Hematopoietic multipotent progenitor cell treated with erythropoietin and hydrocortisone succinate and interleukin-3 and kit ligand, for 17 days (in vitro differentiated cells): ENCODE measurements at places on chromosomes 7 and 10.

DNA sequence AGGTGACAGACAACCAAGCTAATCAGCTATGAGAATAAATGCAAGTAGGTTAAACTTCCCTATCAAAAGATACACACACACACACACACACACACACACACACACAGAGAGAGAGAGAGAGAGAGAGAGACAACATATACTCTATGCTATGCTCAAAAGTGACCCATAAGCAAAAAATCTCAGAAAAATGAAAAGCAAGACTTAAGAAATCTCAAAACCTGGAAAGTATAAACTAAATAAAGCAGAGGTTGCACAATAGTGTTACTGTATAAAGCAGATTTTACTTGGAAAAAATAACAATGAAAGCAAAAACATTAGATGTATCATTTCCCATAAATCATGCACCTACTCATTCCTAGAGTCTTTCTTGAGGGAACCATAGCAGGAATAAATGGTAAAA is 221.5 kb downstream of the INHBA start:
- no peak for DNase-seq

DNA sequence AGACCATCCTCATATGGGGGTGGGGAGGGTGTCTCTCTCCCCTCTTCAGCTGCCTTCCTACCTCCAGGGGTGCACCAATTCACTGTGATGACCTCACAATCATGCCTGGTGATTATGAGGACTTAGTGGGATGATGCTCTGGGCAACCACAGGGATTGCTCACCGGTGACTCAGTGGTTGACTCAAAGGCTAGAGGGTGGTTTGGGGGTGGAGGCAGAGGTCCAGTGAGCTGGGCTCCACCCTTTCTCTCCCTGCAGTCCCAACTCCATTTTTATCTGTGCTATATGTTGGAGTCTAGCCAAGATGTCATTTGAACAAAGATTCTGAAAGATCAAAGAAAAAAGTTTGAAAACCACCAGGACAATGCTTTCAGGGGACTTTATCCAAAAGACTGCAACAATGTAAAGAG is 286.9 kb downstream of the KCNMA1 start:
- DNase-seq: no peak

- DNase-seq: no peak
Measured at GRCh38 chr7:106282852-106283251, 1.9 kb downstream of the NAMPT start.

DNA sequence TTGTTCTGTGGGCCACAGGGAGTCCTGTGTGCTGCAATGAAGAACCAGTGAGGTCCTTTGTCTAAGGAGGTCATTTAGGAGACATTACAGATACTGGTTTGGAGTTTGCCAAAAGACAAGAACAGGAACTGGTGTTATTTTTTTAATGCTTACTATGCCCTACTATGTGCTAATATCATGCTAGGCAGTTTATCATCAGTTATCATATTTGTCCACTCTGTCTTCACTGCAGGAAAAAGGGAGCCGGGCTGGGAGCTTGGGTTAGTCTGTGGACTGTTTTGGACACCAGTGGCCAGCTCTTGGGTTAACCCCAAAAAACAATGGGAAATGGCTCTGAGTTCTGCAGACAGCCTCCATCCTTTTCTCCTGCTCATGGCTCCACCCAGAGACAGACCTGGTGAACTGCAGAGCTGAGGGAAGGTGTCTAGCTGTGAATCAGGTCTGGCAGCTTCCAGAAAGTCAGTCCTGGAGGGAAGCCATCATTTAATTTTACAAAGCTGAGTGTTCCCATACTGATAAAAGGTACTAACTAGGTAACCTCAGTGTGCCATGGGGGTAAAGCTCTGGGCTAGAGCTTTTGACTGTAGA is 101.2 kb upstream of the ZNF746 start:
- DNase-seq: peak; percentile 15

GRCh38 chr7:131325179-131325840 is 2.4 kb upstream of the MKLN1 start:
- peak; percentile 68 for DNase-seq

GRCh38 chr7:101614098-101614938 is 14.8 kb downstream of the MYL10 start:
- DNase-seq: no peak

DNA sequence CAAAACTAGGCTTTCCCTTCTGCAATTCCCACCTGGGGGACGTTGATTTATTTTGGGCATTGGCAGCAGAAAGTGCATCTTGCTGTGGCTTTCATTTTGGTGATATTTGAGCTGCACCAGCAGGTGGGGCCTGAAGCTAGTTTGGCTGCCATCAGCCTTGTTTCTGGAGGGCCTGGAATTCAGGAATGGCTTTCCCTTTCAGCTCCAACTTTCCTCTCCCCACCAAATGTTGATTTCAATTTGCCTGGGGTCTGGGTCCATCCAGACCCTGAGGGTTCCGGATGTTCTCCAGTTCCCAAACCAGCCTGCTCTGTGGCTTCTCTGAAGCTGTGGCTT is 640.4 kb downstream of the TYW1 start:
- no peak for DNase-seq

- DNase-seq: peak; percentile 44
Measured at GRCh38 chr10:22710139-22710745, 4.1 kb downstream of the PIP4K2A start.

DNA sequence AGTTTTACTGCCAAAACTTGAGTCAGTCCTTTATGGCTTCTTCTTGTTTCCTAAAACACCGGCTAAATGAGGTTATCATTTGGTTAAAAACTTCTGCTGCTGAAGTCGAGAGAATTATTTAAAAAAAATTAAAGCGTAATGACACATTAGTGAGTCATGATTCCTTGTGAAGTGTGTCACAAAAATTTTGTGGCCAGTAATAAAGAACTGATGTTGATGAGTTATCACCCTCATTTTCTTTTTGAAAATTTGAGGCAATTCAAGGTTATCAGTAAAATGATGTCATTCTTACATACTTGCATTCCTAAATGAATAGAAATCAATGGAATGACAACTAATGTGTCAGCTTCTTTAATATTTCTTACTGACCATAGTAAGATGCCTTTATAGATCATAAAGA is 427.4 kb downstream of the SORCS3 start:
- no peak for DNase-seq

GRCh38 chr10:131113709-131114291 is 197.7 kb downstream of the TCERG1L start:
- no peak for DNase-seq

DNA sequence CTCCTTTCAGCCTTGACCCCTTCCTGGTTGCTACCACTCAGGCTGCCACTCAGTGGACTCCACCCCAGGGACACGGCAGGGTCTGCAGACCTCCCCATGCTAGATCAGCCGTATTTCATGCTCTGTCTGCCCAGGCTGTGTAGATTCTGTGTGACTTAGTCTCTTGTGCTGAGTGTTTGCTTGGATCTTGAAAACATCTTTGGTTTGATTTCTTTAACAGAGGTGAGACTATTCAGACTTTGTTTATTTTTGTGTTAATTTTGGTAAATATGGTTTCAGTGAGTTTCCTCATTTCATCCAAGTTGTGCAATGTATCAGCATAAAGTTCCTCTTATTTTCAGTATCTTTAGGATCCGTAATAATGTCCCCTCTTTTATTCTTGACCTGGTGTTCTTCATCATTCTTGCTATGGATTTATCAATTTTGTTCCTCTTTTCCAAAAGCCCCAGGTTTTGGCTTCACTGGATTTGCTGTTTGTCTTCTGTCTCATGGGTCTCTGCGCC is 21.2 kb upstream of the PWWP2B start:
- no peak for DNase-seq

DNA sequence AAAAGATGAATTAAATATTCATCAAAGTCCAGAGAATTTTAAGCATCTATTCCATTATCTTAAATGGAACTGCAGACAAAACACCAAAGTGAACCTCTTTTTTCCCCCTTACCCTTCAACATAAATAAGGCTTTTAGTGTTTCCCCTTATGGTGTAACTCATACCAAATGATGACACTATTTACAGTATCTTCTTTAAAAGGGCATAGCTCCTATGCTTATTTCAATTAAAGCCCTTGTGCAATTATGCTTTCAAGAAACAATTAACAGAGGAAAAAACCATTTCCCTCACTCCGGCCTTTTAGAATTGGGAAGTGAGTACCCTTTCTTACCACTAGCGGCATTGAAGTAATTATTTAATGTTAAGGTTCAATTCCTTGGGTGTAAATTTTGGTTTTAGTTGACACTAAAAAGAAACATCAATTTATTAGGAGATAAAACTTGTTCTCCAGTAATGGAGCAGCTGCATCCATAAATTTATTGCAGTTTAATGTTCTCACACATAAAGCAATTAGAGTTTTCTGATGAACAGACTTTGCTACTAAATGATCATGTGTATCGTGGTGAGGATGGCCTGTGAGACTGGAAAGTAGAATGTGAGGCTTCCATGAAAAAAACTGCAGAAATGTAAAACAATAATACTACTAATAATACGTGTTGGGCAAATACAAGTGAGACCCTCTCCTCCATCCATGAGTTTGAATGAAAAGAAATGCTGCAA is 661.3 kb downstream of the PARD3 start:
- DNase-seq: no peak

- no peak for DNase-seq
Measured at GRCh38 chr7:13017333-13017857, 330.0 kb downstream of the ARL4A start.

GRCh38 chr10:131676046-131676799 is 224.6 kb upstream of the PPP2R2D start:
- no peak for DNase-seq

GRCh38 chr7:107035446-107035845 is 9.1 kb upstream of the PRKAR2B start:
- DNase-seq: no peak

GRCh38 chr7:80184693-80185092 is 50.1 kb downstream of the GNAI1 start:
- DNase-seq: no peak

GRCh38 chr10:5862360-5862961 is 27.2 kb downstream of the ANKRD16 start:
- DNase-seq: no peak

DNA sequence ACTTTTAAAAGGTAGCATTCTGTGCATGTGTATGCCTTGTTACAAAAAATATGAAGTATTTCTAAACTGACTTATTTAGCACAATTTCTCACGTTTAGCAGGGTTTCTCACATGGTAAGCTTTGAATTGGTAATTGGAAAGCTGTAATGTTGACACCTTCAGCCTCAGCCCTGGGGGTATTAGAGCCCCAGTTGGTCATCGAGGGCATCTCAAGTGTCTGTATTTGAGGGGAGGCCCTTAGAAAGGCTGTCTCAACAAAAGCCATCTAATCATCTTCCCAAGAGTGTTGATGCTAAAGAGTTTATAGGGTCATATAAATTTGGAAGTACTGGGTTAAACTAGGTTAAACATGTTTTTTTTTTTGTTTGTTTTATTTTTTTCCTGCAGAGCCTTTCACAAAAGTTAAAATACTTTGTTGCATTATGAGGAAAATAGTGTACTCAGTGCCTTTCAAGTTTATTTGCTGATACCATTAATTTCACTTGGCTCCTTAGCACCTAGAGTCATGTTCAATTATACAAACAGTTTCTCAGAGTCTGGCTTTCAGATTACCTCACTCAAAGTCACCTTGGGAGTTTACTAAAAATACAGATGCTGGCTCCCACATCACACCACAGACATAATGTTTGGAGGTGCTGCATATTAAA is 134.0 kb downstream of the CD36 start:
- no peak for DNase-seq

DNA sequence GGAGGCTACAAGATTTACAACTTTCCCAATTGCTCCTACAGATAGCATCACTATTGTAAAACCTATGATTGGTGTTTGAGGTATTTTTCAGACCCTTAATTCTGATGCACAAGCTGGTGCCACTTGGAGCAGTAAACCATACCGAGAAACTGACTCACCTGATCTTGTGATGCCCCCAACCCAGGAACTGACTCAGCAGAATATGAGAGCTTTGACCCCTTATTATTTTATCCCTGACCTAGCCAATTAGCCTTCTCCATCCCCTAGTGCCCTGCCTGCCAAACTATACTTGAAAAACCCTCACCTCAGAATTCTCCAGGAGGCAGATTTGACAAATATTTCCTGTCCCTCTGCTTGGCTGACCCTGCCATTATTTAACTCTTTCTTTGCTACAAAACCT is 585.9 kb upstream of the GHITM start:
- DNase-seq: no peak

GRCh38 chr7:19663816-19664462 is 44.9 kb downstream of the POLR1F start:
- no peak for DNase-seq

GRCh38 chr10:78584266-78584665 is 484.5 kb upstream of the ZMIZ1 start:
- no peak for DNase-seq

GRCh38 chr7:40874756-40875155 is 740.0 kb downstream of the SUGCT start:
- no peak for DNase-seq

DNA sequence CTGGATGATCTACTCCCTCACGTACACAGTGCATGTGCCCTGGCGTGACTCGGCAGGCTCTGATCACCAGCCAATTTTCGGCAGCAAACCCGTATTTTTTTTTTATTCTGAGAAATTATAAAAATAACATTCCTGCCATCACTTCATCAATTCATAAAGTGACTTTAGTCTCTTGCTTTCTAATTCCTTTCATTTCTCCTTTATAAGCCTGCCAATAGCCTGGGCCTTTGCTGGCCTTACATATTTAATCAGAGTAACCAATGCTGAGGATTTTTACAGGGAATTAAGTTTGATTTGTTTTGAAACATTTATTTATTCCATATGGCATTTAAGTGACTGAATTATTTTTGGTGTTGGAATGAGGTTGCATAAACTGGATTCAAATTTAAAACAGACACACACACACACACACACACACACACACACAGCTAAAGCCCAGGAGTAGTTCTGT is 140.8 kb downstream of the ETV1 start:
- DNase-seq: no peak

DNA sequence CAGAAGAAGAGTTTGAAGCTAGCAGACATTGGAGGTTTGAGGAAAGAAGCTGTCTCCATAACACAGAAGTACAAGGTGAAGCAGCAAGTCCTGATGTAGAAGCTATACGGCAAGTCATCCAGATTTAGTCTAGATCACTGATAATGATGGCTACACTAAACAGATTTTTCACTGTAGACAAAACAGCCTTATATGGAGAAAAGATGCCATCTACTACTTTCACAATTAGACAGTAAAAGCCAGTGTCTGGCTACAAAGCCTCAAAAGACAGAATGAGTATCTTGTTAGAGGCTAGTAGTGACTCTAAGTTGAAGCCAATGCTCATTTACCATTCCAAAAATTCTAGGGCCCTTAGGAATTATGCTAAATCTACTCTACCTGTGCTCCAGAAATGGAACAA is 85.1 kb downstream of the SNX13 start:
- no peak for DNase-seq
